ENCODE measurements at places on chromosomes 7 and 10.

DNA sequence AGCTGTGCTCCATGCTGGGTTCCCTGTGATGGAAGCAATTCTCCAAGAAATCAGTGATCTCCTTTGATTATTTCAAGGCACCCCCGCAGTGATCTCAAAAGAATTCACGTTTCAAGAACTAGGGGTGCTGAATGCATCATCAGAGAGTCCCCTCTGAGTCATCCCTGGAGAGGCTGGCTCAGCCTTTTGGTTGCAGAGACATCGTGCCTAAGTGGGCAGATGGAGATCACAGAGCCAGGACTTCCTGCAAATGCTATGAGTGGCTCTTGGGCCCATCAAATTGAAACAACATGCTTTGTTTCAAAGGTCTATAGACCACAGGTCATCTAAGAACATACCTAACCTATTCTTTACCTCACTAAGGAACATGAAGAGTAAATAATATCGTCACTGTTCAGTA, 41.5 kb upstream of the PLEKHA1 start:
- no peak for DNase-seq

DNA sequence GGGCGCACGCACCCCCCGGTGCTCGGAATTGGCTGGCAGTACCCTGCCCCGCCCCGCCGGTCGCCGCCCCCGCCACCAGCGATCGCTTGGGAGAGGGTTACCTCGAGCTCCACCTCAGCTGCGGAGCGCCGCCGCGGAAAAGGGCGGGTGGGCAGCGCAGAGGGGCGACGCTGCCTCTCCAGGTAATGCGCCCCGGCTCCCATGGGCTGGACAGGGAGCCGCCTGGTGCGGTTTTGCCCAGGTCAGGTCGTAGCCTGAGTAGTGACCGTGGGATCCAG, 1.3 kb downstream of the PFKFB3 start:
- DNase-seq: peak; percentile 31

DNA sequence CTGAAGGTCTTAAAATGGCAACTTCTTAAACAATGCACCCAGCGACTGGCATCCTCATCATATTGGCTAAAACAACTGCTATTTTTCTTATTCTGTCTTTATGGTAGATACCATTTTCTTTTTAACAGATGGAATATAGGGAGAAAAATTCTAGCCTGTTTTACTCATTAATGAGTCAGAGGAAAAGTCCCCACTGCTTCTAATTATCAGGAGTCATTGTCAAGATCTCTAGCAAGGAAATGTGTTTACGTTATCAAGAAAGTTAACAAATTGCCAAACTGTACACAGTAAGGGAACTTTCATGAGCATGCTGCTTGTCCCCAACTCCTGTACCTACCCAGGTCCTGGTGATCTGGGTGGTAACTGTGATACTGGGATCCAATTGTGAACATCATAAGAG, 117.7 kb upstream of the KIAA1217 start:
- DNase-seq: no peak

DNA sequence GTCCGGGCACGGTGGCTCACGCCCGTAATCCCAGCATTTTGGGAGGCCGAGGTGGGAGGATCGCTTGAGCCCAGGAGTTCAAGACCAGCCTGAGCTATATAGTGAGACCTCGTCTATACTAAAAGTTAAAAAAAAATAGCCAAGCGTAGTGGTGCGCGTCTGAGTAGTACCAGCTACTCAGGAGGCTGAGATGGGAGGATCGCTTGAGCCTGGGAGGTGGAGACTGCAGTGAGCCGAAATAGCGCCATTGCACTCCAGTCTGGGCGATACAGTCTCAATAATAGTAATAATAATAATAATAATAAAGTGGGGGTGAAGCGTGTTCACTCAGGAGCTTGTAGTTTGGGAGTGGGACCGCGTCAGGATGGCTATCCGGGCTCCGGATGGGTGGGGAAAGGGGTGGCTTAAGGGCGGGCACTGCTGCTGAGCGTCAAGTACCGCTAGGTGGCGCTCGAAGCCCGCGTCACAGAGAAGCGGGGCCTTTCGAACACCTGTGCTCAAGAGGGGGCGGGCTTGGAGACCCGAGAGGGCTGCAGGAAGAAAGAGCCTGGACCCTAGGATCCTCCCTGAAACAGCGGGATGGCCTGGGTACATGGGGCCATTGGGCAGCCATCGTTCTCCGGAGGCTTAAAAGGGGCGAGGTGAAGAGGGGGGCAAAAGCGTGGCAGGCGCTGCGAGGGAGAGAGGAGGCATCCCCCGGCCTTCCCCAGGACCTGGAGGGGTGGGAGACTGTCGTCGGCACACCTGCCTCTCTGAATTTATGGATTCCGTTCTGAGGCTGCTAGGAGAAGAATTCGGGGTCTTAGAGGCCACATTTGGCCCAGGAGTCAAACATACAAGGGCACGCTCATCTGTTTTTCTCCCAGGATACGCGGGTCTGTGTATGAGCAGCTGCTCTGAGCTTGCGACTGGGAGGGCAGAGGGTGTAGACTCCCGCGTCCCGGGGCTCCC, 14.5 kb downstream of the LBX1 start:
- peak; percentile 43 for DNase-seq

DNA sequence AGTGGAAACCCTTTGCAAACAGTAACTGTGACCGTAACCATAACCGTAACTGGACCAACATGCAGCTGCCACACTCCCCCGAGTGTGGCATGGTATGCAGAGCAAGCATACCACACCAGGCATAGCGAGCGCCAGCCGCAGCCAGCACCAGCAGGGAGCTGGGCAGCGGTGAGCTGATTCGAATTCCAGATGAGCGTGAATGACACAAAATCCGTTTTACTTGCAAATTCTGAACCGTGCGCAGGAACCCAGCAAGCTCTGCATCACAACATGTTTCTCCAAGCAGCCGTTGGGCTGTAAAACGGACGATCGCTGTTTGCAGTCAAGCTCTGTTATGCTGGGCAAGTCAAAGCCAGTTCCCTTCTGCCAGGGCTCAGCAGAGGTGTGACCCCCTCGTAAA, 111.1 kb downstream of the OAT start:
- DNase-seq: no peak

Data from NK-92 treated with Interleukin-12 subunit alpha and Interleukin-12 subunit beta, amount 100 ng/mL, for 24 hours (cell line).